ENCODE measurements at places on chromosomes 1 and 21. TPM values are rescaled to one million over a fixed set of nuclear protein-coding genes. Genes with fewer than 3 reads are reported as not detected.

DNA sequence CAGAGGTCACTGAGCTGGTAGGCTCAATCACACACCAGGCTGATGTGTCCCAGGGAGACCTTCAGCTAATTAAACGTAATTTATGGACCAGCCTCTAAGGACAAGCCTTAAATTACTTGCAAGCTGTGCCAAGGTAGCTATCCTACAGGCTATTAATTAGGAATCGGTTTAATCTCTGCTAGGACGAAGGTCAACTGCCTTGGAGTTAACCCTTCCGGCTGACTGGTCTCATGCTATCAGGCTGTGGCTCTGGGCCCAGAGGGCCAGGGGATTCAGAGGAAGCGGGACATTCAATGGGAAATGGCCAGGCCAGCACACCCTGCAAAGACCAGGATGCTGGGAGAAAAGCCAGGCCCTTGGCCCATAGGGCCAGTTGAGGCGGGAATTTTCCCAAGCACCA is 19.0 kb downstream of the DHRS3 start:
- no peak for DNase-seq

- DNase-seq, result no peak
These were observed 151.4 kb downstream of the AMY1C start for GRCh38 chr1:103901072-103901471.

Gene TRAPPC10
- total RNA-seq, result 22.2 TPM

GRCh38 chr21:43590194-43590593 is 69.1 kb downstream of the HSF2BP start:
- DNase-seq, result no peak

DNA sequence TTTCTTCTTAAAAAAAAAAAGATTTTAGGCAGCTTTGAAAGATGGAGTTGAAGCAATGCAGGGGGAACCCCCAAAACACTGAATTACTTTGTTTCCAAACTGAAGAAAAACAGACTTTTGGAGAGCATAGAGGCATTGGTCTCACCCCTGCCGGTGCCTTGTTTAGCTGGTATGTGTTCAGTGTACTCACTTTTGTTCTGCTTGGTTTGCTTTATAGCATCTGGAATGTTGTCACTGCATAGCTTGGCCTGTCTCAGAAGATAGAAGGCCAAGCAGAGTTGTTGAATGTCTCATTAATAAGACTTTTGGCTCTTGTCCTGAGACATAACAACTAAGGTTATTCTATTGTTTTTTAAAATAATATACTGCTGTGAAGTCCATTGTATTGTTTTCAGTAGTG is 6.9 kb downstream of the THRAP3 start:
- DNase-seq, result no peak

DNA sequence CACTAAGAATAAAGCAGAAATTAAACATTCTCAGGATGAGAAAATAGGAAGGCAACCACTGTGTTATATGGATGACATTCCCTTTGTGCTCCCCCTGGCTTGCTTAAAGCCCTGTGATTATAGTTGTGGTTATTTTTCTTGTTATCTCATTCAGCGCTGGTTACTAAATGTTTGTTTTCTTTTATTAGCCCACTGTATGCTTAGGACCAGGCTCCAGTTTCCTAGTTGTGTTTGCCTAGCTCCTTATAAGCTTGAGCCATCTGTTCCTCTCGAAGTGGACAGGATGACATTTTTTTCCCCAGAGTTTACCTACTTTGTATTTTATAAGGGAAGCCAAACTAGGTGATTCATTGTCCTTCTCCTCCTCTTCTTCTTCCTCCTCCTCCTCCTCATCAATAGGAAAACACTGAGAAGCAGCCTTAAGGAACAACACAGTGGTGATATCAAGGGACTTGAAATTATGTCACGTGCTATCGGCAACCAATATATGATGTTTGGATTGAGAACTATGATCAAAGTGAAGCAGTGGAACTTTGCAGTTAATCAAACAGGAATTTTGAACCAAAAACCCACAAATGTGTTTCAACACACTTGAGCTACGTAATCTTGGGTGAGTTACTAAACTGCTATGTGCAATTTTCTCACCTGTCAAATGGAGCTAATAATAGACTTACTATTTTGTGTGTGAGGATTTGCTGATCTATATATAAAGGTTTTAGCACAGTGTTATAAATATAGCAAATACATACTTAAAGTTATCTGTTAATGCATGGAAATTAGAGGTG is 35.1 kb upstream of the RGS7 start:
- no peak for DNase-seq

DNA sequence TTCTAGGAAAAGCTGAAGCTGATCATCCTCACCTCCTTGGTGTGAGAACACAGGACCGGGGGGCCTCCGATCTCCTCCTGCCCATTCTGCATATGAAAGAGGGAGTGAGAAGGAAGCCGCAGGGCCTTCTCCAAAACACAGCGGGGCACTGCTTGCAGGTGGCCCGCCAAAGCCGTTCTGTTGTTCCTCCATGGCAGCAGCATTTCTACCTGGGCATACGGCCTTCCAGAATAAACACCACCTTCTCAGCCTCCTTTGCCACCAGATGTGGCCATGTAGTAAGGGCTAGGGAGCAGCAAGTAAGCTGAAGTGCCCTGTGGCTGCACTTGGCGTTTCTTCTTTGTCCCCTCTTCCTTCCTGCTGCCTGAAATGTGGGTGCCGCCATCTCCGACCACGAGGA is 214.9 kb downstream of the TOMM20 start:
- DNase-seq, result peak; percentile 15

GRCh38 chr1:51605961-51606723 is 10.8 kb upstream of the OSBPL9 start:
- DNase-seq, result no peak

Gene NBPF4
- not detected for total RNA-seq

Gene OR10J1
- total RNA-seq, result not detected

Gene WNT4
- 0.38 TPM for total RNA-seq

DNA sequence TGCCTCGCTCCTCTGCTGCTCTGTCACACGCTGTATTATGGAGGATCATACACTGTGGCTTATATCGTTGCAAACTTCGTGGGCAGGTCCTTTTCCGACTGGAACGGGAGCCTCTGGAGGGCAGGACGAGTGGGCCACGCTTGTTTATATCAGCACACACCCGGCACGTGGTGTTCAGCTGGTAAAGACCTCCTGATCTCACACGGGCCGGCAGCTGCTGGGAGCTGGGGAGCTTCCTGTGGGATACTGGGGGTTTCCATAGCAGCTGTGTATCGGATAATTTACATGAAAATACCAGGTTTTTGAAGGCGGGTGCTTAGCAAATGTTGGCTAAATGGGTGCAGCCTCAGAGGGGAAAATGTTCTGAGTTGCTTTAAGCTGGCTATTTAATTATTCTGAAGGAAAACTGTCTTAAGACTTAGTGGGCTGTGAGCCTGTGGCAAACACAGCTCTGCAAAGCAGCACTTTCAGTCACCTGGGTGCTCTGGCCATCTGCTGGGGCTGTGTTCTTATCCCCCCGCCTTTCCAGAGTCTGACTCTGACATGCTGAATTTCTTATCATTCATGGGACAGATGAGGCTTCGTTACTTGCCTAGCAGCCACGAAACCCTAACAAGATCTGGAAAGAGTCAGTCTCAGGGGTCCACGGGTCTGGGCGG is 103.6 kb upstream of the GCLM start:
- no peak for DNase-seq

DNA sequence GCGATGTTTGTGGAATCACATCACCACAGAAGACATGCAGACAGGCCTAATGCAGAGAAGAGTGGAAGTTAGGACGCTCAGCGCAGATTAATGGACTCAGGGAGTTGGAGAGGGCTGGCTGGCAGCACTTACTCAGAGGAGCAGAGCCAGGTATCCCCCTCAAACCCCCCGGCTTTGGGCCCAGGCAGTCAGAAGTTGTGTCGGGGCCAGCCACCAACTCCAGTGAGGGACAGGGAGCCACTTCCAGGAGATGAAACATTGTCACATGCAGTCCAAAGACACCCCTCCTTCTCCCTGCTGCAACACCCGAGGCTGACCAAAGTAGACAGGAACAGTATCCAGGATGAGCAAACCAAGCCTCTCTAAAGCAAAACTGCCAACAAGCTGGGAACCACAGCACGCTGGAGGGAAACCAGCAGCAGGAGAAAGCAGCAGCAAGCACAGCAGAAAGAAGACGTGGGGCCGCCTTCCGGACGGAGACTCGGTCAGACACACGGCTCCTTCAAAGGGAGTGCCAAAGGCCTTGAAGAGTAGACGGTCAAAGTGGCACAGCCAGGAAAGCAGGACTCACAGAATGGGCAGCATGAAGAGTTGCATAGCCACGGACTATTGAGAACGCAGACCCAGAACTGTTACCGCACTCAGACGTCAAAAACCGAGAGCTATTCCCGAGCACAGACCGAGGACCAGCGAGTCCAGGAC is 149.3 kb downstream of the PCBP3 start:
- DNase-seq, result no peak

All from cardiac septum (tissue), 1 donor.